ENCODE measurements at places on chromosomes 2 and 18.
A peak's percentile ranks its signal among the peaks of the same experiment; 100 is the strongest.

DNA sequence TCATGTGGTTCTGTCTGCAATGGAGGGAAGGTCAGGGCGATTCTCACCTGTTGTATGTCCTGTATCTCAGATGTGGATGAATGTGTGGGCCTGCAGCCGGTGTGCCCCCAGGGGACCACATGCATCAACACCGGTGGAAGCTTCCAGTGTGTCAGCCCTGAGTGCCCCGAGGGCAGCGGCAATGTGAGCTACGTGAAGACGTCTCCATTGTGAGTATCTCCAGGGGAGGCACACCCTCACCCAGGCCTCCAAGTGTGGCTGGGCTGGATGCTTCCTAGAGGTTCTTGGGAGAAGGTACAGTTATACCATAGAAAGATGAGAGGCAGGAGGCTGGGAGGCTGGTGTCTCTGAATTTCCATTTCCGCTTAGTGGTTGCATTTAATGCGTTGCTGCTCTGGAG is 46.9 kb downstream of the FBLN7 start:
- ATAC-seq = no peak

DNA sequence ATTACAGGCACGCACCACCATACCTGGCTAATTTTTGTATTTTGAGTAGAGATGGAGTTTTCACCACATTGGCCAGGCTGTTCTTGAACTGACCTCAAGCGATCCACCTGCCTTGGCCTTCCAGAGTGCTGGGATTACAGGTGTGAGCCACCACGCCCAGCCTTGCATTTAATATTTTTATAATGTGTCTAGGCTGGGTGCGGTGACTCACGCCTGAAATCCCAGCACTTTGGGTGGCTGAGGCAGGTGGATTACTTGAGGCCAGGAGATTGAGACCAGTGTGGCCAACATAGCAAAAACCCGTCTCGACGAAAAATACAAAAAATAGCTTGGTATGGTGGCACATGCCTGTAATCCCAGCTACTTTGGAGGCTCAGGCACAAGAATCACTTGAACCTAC is 3.2 kb downstream of the RPL37A start:
- peak; percentile 29 for ATAC-seq

GRCh38 chr2:58064086-58064485 is 17.5 kb downstream of the VRK2 start:
- no peak for ATAC-seq

GRCh38 chr18:38634117-38634516 is 1068.5 kb upstream of the CELF4 start:
- ATAC-seq = no peak
